ENCODE measurements at places on chromosomes 7 and 10.

DNA sequence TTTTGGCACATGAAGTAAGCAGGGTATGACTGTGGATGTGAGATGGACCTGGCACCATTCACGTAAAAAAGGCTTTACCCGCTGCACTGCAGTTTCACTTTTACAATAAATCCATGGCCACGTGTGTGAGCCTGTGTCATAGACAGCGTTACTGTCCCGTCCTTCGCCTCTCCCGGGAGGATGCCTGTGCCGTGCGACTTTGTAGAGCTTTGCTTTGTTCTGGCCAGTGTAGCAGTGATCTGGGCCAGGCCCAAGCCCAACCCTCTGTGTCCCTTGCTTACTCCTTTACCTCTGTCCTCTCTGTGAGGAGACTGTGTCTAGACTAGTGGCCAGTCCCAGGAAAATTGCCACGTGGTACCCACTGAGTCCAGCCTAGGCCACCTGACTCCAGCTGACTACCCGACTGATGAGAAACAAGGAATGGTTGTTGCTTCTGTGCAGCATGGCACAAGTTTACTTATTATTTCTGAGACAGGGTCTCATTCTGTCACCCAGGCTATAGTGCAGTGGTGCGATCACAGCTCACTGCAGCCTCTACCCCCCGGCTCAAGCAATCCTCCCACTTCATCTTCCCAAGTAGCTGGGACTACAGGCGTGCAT, 48.1 kb downstream of the JAKMIP3 start:
- no peak for DNase-seq

DNA sequence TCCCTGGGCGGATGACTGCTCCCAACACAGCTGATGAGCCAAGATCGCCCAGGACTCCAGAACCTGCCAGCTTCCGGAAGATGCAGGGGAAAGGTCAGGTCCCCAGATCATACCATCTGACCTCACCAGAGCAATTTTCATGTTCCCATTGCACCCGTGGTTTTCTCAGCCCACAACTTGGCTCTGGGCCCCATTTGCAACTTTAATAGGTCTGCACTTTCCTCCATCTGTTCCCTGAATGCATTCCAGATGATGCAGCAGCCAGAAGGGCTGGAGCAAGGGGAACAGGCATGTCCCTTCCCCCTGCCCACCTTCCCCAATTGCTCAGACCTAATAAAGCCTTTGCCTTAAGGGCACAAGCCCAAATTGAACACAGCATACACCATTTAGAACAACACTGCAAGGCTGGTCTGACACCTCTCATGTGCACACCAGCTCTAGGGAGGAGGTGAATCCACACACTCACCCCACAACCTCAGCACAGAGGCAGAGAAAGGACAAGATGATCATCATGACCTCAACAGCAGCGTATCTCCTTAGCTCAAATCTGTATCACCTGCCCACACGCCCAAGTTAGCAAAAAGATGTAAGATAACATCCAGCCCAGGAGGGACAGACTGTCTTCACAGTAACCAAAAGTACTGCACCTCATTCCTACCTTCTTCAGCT, 87.5 kb downstream of the PLXNA4 start:
- no peak for DNase-seq

- no peak for DNase-seq
These were observed 1.1 kb downstream of the PLXDC2 start for GRCh38 chr10:19817231-19817933.

GRCh38 chr10:124225029-124225466, 131.7 kb upstream of the CHST15 start:
- no peak for DNase-seq

- no peak for DNase-seq
These were observed 15.3 kb upstream of the PRKAR2B start for GRCh38 chr7:107029061-107029763.

DNA sequence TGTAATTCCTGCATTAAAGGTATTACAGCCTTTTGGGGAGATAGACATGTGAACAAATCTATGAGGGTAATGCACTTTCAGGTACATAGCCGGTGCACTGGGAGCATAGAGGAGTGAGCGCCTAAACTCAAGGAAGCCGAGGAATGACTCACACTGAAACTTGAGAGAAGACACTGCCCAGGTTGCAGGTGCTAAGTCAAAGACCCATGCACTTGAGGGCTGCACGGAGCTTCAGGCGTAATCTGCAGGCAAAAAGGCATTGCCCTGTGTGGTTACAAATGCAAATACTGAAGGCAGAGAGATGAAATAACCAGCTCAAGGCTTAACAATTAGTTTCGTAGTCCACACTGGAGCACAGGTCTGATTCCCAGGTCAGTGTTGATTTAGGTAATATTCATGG, 51.0 kb upstream of the OSBPL3 start:
- DNase-seq = no peak

GRCh38 chr7:54824655-54825054, 65.6 kb upstream of the SEC61G start:
- DNase-seq = no peak

- peak; percentile 9 for DNase-seq
These were observed 115.2 kb downstream of the SORBS1 start for GRCh38 chr10:95445837-95446486.

GRCh38 chr7:30659312-30659711, 22.9 kb downstream of the CRHR2 start:
- no peak for DNase-seq

GRCh38 chr10:112793202-112793921, 156.7 kb upstream of the TCF7L2 start:
- no peak for DNase-seq

GRCh38 chr7:93715234-93715633, 140.7 kb upstream of the CALCR start:
- peak; percentile 9 for DNase-seq

DNA sequence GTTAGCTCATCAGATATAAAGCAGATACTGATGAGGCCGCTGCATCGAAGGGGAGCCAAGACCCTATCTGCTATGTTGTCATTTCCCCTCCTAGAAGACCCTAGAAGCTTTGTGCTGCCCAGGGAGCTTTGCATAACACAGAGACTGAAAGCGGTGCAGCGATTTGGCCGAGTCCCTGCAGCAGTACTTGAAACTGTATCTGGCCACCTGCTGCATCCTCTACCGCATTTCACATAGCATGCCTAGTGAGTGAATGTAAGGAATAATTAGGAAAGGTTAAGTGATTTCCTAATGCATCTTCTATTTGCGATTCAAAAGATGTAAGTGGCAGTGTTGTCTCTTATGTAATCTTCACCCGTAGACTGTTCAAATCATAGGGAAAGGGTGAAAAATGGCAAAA, 106.7 kb downstream of the LRMDA start:
- DNase-seq = no peak

GRCh38 chr7:78149787-78150186, 351.2 kb downstream of the PHTF2 start:
- DNase-seq = no peak

DNA sequence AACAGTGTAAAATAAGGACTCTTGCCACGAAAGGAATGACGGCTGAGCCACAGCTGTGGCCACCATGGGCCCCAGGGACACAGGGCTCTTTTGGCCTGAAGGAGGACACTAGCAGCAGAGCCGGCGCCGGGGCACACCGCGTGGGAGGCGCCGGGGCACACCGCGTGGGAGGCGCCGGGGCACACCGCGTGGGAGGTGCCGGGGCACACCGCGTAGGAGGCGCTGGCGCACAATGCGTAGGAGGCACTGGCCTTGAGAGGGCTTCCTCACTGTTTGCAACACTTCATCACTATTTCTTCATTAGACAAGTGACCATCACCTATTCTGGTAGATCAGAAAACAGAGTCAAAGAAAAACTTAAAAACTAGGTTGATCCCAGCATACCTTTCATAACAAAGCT, 23.4 kb downstream of the ESYT2 start:
- DNase-seq = no peak

- no peak for DNase-seq
These were observed 172.5 kb downstream of the ELFN1 start for GRCh38 chr7:1842321-1843221.

- DNase-seq = no peak
These were observed 738.4 kb downstream of the SUGCT start for GRCh38 chr7:40873248-40873647.

- DNase-seq = no peak
These were observed 17.4 kb upstream of the GPR141 start for GRCh38 chr7:37666026-37666799.

GRCh38 chr10:129165770-129166169, 301.3 kb upstream of the MGMT start:
- no peak for DNase-seq

DNA sequence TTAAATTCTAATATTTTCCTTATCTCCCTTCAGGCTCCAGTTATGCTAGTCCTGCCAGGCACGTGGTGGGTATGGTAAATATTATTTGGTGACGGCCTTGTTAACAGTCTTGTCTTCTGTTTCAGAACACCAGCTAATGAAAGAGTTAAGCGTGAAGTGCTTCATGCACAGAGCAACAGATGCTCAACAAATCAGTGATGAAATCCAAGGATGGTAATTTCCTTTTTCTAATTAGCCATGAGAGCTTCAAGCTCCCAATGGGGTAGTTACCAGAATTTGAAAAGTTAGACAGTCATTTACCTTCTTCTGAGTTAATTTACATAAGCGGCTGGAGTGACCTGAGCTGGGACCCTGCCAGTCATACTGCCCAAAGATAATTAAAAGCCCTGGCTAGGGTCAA, 1.9 kb upstream of the OTUD1 start:
- DNase-seq = no peak

GRCh38 chr7:55574051-55574717, 1.9 kb upstream of the VOPP1 start:
- no peak for DNase-seq

DNA sequence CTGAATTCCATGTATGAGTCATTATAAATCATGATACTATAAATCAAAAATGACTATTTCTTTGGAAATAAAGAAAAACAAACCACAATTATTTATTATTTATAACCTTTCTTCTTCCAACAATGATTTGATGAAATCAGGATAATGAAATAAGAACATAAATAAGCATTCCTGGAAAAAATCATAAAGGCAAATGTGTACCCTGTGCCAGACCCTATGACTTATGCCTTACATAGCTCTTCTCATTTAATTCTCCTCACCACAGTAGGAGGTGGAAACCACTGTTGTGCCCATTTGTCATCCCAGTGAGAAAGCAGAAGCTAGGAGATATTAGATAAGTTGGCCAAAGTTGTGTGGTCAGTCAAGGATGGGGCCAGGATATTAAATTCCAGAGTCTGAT, 255.1 kb downstream of the DOCK4 start:
- DNase-seq = no peak

GRCh38 chr7:2734751-2735571, 47.0 kb downstream of the AMZ1 start:
- DNase-seq = no peak

- no peak for DNase-seq
These were observed 169.7 kb downstream of the SPAG6 start for GRCh38 chr10:22515009-22515408.

- DNase-seq = no peak
These were observed 10.7 kb upstream of the SLC16A9 start for GRCh38 chr10:59720377-59720776.

DNA sequence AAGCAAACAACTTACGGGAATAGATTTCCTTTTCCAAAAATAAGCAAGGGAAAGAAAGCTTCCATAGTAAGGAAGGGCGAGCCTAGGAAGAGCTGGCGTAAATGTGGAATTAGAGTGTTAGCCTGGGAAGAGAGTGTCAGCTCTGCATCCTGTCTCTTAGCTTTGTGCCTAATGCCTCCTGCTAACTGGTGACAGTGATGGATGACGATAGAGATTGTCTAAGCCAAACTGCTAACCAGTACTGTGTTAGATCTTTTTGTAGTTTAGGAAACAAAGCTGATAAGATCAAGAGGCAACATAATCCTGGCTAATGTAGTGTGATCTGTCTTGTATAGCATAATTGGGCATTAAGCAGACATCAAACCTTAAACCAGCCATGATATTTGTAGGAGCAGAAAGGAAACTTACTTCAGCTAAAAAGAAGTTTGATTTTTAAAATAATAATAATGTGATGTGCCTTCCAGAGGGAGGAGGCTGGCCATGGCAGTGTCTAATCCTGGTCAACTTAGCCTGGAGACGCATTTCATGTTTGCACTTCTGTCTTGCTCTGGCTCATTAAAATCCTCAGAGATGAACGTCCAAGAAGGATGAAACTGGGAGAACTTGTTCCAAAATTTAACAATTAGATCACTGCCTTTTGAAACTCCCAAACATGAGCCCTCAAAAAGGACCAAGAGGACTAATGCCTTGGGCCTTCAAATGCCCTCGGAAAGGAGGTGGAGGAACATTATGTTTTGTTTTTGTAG, 85.1 kb downstream of the FAM204A start:
- DNase-seq = no peak

DNA sequence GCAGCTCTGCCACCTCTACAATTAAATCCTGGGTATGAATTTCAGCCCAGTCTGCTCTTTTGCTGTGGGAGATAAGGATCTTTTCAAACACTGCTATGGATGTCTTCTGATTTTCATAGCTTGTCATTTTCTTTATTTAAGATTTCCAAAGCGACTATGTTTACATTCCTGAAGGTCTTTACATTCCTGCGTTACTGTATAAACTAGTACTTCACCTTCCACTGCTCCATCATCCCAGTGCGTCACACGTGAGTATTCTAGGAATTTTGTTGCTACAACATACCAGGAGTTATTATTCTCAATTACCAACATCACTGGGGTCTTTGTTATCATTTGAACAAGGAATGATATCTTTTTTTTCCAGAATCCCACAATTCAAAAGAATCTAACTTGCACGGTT, 944.7 kb downstream of the SORCS3 start:
- no peak for DNase-seq

- DNase-seq = no peak
These were observed 229.8 kb upstream of the YAE1 start for GRCh38 chr7:39336442-39336841.

DNA sequence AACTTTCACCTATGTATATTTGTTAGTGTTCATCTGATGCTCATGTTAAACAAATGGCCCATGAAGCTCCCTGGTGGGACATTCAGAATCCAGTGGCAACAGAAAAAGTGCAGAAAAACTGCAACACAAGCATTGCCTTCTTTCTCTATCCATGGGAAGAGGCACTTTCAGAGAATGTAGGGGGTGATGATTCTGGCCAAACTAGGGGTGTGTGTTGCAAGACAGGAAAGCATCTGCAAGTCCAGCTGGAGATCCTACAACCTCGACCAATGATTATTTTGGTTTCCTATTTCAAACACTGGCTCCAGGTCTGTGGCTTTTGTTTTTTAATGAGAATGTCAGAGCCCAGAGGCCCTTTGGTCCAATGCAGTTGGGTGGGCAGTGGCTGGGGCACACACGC, 198.7 kb downstream of the CXCL12 start:
- DNase-seq = no peak

- no peak for DNase-seq
These were observed 6.0 kb upstream of the MUC12 start for GRCh38 chr7:100963386-100963785.

- no peak for DNase-seq
These were observed 404.1 kb downstream of the PAXIP1 start for GRCh38 chr7:154598864-154599263.

All from stimulated activated CD4-positive, alpha-beta T cell treated with anti-CD3 and anti-CD28 coated beads, Interleukin-4, amount 100 ng/mL, for 48 hours (primary cell).